Activated naive CD8-positive, alpha-beta T cell treated with anti-CD3 and anti-CD28 coated beads, Interleukin-2, amount 50 U/mL, for 16 hours (primary cell): ENCODE measurements at places on chromosomes 7 and 10.

DNA sequence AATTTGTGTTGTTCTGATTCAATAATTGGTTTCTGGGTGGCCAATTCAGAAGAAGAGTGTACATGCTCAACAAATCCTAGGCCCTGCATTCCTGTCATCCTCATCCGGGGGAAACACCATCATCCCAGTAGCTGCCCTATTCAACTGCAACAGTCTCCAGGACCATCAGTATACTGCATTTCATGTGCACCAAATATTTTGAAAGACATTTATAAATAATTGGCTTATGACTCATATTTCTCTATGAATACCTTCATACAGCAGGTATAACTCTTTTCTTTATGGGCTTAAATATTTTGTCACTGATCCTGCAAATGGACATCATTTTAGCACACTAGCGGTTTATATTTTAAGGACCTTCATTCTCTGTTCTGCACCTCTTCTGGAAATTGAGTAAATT is 38.0 kb downstream of the CD36 start:
- DNase-seq: no peak

GRCh38 chr10:127522298-127522697 is 26.8 kb upstream of the NPS start:
- DNase-seq: no peak

GRCh38 chr10:95742485-95742884 is 13.5 kb upstream of the ENTPD1 start:
- DNase-seq: no peak

GRCh38 chr7:104779888-104780287 is 234.1 kb upstream of the KMT2E start:
- DNase-seq: no peak

DNA sequence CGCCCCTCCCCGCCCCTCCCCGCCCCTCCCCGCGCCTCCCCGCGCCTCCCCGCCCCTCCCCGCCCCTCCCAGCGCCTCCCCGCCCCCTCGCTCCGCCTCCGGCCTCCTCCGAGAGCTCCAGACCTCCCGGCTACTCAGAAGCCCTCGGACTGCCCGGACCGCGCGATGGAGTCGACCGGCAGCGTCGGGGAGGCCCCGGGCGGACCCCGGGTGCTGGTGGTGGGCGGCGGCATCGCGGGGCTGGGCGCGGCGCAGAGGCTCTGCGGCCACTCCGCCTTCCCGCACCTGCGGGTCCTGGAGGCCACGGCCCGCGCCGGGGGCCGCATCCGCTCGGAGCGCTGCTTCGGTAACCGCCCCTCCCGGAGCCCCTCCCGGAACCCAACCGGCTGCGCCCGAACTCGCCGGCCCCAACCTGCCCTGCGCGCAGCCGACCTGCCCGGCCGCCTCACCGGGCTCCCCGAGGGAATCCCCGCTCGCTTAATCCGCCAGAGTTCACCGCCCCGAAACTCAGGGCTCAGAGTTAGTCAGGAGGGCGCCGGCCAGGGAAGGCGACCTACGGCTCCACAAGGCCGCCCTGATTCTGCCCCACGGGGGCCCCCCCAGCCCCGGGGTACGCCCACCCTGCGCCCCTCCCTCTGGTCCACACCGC is at the start of gene PAOX:
TSS of gene PAOX (plus strand) at position 111 of the 649 bp plus-strand sequence. CDS start at position 166, 55 bp downstream.
- DNase-seq: no peak
